ENCODE measurements at places on chromosomes 16 and 17.

- DNase-seq, result no peak
Observed at GRCh38 chr17:48102798-48103715, 1.8 kb upstream of the CBX1 start.

DNA sequence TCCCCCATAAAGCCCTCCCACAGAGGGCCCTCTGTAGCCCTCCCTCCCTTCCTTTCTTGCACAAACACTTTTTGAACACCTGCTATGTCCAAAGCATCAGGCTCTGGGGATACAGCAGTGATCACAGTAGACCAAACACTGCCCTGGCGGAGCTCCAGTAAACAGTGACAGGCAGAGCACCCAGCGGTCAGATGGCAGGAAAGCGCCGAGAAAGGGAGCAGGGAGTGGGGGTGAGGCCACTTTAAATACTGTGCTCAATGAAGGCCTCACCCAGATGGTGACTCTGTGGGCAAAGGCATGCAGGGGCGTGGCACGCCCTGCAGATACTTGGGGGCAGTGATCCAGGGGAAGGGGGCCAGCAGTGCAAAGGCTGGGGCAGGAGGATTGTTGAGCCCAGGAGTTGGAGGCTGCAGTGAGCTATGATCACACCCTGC, 7.6 kb downstream of the PRR29 start:
- DNase-seq, result no peak

DNA sequence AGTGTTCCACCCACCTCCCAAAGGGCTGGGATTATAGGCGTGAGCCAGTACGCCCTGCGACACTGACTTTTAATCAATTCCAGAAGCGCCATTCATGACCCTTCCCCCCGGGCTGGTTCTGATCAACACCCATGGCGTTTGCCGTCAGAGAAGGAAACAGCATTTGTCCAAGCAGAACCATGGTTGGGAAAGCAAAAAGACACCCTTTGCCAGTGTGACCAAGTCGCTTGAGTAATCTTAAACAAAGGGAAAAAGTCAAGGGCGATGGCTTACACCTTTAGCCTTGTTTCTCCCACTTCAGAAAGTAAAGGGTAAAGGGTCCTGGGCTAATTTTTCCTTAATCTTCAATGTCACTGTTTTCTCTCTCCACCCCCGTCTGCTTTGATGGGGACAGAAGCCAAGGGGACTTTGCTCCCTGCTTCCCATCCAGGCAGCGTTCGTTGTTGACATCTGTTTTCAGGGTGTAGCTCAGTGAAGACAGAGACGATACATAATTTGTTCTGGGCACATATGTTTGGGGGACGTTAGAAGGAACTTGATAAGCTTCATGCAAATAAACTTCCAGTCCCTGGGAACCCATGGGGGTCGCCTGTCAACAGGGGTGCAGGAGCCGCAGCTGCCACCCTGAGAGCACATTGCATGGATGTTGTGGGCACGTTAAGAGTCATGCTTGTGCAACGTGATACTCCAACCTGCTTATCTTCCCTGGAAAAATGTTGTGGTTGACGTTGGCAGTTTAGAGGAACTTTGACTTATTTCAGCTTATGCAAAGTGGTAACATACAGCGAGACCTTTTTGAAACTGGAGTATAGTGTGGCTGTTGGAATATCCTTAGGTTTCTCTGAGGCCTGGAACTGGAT, 50.6 kb upstream of the TANGO6 start:
- DNase-seq, result no peak

- no peak for DNase-seq
Observed at GRCh38 chr17:61926826-61927207, 965 bp downstream of the INTS2 start.

GRCh38 chr17:82294064-82294773, 20.7 kb upstream of the CSNK1D start:
- no peak for DNase-seq

Measured in activated effector memory CD4-positive, alpha-beta T cell treated with Interleukin-2 at 50 U/mL for 16 hours (primary cell).